Right lung (tissue), 10 donors: ENCODE measurements at places on chromosomes 5 and 9. TPM values are rescaled to one million over a fixed set of nuclear protein-coding genes. Genes with fewer than 3 reads are reported as not detected.
A peak's percentile ranks its signal among the peaks of the same experiment; 100 is the strongest.

The UAP1L1 gene
- polyA plus RNA-seq = 5.6 TPM

The PAEP gene
- 0.27 TPM for polyA plus RNA-seq

The CARD19 gene
- 18.1 TPM for polyA plus RNA-seq

The INSL4 gene
- polyA plus RNA-seq = not detected

The ZNF658 gene
- polyA plus RNA-seq = 6.8 TPM

DNA sequence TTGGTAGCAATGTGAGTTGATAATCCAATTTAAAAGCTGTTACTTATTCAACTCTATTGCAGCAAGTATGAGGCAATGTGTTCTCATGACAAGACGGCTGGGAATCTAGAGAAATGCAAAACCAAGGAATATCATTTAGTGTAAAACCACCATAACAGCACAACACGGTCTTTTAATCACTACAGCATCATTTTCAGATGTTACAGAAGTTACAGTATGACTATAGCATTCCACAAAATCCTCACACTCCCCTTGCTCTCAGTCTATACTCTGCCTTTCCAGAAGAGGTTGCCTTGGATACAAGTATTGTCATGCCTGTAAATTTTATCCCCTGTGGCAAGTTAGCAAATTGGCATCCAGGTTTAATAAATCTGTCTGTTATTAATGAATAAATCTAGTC is 28.6 kb upstream of the TAS2R1 start:
- DNase-seq = no peak

DNA sequence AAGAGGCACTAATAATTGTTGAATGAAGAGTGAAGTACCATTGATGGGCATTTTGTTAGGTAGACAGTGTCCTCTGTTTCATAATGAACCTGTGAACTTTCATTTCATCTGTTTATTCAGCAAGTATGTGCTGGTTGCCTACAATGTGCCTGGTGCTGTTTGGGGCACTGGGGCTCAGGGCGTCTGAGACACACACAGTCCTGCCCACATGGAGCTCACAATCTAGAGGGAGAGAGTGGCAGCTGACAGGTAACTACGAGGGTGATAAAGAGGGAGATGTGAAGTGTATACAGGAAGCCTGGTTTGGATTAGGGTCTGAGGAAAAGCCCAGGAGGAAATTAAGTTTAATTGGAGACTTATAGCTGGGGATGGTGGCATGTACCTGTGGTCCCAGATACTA is 28.5 kb upstream of the NDST1 start:
- DNase-seq = no peak

- peak; percentile 51 for DNase-seq
These were observed 55.6 kb downstream of the ARHGEF37 start for GRCh38 chr5:149636861-149637246.

DNA sequence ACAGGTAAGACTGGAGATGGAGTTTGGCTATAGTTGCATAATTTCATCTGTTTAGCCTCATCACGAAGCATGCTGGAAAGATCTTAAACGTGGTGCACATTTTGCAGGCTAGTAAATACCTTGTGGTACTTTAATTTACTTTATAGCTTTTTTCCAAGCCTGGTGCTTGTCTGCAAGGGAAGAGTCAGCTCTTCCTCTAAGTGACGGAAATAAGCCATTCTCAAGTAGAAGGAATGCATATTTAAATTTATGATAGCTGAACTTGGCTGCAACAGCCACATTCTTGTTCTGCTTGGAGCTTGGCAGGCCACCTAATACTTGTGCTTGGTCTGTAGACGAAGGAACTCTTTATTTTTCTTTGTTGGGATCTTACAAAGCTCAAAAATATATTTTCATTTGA is 188.0 kb upstream of the PIK3R1 start:
- peak; percentile 39 for DNase-seq

DNA sequence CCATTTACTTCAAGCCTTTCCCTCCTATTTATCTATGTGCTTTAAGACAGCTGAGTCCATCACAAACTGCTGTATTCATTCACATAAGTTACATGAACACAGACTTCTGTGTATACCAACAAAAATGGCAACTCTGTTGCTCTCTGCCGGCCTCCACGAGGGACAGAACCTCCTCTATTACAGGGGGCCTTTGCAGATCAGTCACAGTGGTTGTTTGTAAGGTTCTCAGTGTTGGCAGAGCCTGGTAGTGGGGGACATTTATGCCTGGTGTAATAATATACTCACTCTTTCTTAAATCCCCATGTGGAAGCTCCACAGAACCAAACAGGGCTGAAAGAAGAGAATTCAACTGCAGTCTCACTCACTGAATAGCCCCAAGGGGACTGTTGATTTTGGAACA is 76.5 kb downstream of the SLC1A1 start:
- DNase-seq = no peak

DNA sequence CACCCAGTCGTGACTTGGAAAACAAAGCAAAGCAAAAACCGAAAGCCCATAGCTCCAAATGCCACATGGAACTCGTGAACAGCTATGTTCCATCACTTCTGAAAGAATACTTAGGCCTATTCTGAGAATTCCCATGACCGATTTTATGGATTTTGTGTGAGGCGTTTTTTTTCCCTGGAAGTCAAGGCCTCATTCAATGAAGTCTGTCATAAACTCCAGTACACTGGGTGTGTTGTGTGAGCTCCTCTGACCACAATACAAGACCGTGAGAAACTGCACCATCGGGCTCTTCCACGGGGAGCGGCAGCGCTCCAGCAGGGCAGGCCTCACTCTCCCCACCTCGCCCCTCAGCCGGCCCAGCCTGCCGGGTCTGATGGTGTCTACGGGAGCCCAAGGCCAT is 209.5 kb downstream of the FANCC start:
- DNase-seq = no peak
